Right renal cortex interstitium (tissue), 3 donors: ENCODE measurements at places on chromosomes 6 and 20. TPM values are rescaled to one million over a fixed set of nuclear protein-coding genes. Genes with fewer than 3 reads are reported as not detected.

DNA sequence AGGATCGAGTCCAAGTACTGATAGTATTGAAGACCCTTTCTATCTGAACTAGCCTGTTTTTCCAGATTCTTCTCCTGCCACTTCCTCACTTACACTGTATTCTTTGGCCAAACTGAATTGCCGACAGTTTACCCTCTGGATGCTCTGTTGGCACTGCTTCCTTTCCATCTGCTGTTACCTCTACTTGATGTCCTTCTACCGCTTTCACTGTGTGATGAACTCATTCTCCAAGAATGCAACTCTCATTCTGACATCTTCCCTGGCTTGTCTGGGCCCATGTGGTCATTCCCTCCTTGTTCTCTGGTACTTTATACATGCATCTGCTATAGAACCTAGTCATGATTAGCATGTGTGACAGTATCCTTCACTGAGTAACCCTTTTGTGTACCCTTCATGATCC, 16.3 kb downstream of the RPRD1B start:
- no peak for DNase-seq

- no peak for DNase-seq
Measured at GRCh38 chr20:7977709-7978108, 37.5 kb upstream of the HAO1 start.

DNA sequence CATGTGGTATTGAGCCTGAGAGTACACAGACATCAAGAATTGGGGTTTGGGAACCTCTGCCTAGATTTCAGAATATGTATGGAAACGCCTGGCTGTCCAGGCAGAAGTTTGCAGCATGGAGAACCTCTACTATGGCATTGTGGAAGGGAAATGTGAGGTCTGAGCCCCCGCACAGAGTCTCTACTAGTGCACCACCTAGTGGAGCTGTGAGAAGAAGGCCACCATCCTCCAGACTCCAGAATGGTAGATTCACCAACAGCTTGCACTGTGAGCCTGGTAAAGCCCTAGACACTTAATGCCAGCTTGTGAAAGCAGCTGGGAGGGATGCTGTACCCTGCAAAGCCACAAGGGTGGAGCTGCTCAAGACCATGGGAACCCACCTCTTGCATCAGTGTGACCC, 658.2 kb downstream of the HACE1 start:
- no peak for DNase-seq

LY6G5B gene
- 12.0 TPM for polyA plus RNA-seq

SPATS1 gene
- not detected for polyA plus RNA-seq
